ENCODE measurements at places on chromosomes 5 and 9.
A peak's percentile ranks its signal among the peaks of the same experiment; 100 is the strongest.

GRCh38 chr9:131724683-131725082 lies 15.2 kb downstream of the RAPGEF1 start:
- no peak for DNase-seq

- no peak for DNase-seq
Observed at GRCh38 chr5:59604111-59604510, 289.4 kb downstream of the PDE4D start.

DNA sequence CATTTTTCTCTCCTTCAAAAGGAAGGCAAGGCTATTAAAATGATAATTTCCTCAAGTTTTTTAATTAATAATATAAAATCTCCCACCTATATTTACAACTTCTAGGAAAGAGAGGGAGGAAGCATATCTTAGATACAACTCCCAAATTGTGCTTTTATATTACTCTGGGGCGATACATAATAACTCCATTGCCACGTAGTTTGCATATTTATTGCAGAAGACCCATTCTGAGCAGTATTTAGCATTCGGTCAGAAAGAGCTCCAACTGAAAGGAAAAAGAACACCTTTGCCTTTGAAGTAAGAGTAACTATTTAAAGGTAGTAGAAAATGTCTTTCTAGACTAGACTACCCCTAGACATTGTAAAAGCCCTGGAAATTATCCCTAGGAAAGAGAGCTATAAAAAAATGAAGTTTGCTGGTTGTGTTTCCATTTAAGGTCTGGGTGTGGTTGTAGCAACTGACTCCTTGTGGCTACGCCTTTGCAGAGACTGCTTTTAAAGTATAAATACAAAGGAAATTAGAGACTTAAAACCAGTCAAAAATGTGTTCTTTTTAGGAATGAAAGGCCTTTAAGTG lies 566.1 kb downstream of the ZNF608 start:
- DNase-seq, result no peak

DNA sequence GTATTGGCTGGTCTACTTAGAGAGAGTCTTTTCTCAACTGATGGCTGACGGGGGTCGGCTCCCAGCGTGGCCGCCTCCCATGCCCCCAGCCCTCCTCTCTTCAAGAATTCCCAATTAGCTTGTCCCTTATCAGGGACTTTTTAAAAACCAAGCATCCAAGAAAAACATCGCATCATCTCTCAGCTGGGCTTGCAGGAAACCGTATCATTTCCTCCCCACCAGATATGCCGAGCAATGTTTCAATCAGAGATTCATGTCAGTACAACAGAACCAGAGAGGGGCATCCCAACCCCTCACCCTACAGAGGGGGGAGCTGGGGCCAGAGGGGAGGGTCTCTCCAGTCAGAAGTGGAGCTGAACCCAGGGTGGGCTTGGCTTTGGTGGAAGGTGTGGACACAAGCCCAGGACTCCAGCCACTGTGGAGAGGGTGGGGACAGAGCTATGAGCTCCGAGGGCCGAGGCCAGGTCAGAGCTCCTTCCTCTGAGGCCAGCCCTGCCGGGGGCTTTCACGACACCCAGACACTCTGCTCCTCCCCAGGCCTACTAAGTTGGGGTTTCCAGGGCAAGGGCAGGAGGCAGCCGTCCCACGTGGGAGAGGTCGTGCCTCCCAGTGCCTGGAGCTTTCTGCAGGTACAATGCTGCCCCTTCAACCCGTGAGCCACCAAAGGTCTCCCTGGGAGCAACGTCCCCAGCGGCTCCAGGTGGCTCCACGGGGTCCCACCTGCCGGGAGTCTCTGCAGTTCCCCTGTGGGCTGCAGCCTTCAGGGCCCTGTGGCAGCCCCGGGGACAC lies 39.0 kb upstream of the TMEM250 start:
- DNase-seq, result no peak

DNA sequence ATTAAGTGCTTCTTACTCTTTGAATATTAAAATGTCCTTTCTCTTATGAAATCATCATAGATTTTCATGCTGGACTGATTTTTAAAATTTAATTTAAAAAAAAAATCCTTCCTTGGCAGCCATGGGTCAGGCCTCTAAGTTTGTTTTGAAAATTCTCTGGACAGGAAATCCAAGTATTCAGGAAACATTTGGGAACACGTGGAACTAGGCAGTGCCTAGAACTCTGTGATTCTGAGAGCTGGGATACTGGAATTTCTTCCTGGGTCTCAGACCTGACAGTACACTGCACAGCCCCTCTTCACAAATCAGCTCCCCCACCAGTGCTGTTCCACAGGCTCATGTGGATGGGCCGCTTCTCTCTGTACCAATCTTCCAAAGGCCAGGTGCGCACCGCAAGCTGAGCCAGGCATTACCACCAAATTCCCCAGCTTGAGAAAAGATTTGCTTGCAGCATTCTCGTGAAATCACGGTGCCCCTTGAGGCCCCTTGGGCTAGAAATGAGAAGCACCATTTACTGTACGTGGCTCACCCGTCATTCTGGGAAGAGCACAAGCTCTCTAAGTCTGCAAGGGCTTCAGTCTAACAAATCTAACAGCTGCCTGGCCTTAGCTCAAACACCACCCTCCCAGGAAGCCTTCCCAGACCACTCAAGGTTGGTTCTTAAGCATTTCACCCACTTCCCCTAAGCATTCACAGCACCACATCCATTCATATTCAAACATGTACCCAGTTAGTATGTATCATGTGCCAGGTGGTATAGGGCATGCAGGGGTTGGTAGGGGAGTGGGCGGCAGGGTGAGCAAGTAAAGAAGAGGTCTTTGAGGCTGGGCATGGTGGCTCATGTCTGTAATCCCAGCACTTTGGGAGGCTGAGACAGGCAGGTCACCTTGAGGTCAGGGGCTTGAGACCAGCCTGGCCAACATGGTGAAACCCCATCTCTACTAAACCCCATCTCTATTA lies 26.5 kb downstream of the B4GALT1 start:
- no peak for DNase-seq

- DNase-seq, result no peak
Observed at GRCh38 chr5:9596171-9596780, 33.9 kb downstream of the TAS2R1 start.

GRCh38 chr5:108259306-108259705 lies 122.6 kb downstream of the FBXL17 start:
- DNase-seq, result no peak

DNA sequence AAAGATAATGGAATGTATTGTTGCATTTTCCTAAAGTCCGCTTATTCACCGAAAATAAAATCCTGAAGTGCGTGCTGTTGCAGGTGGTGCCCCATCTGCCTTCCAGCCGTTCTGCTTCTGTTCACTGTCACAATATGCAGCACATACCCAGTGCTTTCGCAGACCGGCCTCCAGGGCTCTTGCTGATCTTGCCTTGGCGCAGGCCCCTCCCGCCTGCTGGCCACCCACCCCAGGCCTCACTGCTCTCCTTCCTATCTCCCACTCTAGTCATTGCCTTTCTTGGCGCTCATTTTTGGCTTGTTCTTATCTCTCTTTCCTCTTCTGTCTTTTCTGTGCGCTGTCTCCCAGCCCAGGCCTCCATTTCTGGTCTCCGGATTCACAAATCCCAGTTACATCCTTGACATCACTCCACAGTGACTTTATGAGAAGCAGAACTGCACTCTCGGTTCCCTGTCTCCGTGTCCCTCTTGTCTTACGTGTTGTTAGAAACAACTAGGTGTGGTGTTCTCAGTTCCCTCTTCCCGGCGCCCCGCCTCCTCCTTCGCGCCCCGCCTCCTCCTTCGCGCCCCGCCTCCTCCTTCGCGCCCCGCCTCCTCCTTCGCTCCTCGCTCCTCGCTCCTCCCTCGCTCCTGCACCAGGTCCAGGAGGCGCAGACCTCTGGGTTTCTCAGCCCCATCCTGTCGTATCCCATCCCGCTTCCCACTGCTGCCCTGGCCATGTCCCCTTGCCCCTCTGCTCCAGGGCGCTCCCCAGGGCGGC lies 201.7 kb upstream of the OTULINL start:
- no peak for DNase-seq

DNA sequence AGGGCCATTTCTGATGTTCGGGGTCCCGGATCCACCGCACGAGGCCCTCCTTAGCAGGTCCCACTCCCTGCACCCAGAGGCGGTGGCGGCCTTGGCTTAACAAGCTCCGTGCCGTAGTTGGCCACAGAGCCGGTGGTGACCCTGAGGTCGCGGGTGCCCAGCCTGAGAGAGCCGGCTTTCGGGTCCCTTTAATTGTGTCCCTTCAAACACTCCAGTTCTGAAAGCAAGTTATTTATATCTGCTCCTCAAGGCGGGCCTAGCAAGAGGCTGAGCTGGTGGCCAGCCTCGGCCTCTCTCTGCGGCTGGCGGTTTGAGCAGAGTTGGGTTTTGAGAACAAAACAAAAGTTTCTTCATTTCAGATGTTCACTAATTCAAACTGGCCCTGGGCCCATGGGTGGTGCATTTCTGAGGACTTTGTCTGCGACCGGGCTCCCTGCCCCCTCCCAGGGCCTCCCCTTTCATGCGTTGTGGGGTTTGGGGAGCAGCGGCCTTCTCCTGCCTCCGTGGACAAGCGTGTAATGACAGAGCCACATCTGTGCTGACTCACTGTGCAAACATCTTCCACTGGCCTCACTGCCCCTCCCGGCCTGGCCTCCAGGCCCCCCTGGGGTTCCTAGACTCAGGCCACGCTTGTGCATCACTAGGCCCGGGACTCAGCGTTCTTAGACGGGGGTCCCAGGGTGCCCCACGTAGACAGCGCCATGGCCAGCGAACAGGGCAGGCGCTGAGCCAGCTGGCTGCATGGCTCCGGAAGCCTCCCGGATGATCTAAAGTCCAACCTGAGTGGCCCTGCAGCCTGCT lies 49.4 kb upstream of the COL5A1 start:
- DNase-seq, result no peak

- no peak for DNase-seq
Observed at GRCh38 chr5:129724222-129724621, 23.7 kb upstream of the MINAR2 start.

DNA sequence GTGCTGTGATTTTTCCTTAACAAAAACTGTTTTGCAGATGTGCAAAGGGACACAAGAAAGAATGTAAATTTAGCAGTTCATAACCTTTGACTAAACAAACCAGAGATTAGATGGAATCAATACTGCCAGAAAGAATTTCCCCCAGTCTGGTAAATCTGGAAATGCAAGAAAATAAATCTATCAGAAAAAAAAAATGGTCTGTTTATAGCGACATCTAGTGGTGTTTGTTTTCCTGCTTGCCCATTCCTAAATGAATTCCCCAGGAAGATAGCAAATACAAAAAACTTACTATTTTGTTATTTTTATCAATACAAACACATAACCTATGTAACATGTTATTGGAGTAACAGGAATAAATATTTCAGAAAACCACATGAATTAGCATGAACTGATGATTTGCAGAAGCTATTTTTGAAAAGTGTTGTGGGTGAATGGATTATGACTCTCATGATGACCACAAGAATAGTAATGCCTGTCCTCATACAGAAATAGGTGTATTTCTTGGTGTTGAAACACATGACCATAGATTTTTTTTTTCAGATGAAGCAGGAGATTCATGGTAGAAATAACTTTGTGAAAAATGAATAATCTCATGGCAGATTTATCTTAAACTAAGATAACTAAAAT lies 1703.8 kb downstream of the MAT2B start:
- no peak for DNase-seq

GRCh38 chr5:39270225-39270848 lies 51.0 kb upstream of the FYB1 start:
- DNase-seq, result no peak

GRCh38 chr5:16654647-16655334 lies 38.0 kb upstream of the RETREG1 start:
- no peak for DNase-seq

- DNase-seq, result no peak
Observed at GRCh38 chr9:128059365-128059983, 7.6 kb downstream of the NAIF1 start.

DNA sequence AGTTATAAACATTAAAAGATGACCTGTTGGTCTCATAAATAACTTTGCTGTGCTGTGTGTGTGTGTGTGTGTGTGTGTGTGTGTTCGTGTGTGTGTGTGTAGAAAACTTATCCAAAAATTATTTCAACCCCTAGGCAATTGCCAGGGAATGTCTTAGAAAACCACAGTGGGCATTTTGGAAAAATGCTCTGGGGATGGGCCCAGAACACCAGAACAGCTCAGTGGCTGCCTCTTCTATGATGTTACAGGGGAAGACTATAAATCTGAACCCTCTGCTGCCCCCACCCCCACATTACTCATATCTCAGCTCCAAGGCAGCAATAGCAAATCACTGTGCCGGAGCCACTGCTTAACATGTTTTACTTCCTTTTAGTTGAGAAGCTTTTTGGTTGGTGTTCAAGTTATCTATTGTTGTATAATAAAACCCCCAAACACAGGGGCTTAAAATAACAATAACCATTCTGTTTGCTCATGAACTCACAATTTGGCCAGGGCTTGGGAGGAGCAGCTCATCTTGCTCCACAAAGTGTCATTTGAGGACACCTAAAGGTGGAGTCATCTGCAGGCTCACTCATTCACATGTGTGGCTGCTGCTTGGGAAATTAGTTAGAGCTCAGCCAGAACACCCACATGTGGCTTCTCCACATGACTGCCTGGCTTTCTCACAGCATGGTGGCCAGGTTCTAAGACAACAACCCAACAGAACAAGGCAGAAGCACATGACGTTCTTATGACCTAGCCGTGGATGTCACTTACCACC lies 40.4 kb downstream of the ACTBL2 start:
- DNase-seq, result no peak

GRCh38 chr5:1881098-1881572 lies 1.6 kb downstream of the IRX4 start:
- DNase-seq, result no peak

GRCh38 chr5:65076251-65076869 lies 307.6 kb downstream of the CWC27 start:
- DNase-seq, result peak; percentile 2

DNA sequence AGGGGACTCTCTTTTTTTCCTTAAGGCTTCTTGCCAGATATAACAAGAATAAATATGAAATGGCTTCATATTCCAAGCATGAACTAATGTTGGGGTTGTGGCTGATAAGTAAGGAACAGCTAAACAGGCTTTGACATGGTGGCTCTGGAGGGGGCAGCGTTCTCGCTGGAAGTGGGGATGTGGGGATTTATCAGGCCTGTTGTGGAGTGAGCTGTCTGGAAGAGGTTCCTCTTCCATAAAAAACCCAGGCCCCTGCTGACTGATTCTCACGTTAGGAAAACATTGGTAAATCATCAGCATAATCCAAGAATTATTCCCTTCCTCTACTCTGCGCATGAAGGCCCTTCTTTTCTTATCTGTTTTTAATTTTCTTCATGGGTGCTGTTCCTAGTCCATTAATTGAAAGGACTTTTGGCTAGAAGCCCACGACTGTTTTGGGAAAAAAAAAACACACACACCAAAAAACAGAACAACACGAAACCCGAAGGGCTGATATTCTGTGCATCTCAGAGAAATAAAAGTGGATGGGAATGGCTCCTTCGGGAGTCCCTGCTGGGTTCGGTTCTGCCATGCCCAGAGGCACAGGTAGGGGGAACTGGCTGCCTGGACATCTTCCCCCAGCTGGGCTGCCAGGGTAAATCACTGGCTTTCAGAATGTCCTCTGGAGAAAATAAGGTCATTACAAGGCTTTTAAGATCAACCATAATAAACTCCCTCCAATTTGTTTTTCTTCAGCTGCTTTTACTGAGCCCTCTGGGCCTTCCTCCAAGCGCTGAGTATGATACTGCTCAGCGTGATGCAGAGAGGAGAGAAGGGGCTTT lies 297.0 kb downstream of the SLIT3 start:
- no peak for DNase-seq

Data from stimulated activated CD4-positive, alpha-beta T cell treated with anti-CD3 and anti-CD28 coated beads, Interleukin-15, amount 100 ng/mL, for 1 hour (primary cell).